Cerebellar nuclear complex (tissue), 1 donor: ENCODE measurements at places on chromosomes 3 and 15.

DNA sequence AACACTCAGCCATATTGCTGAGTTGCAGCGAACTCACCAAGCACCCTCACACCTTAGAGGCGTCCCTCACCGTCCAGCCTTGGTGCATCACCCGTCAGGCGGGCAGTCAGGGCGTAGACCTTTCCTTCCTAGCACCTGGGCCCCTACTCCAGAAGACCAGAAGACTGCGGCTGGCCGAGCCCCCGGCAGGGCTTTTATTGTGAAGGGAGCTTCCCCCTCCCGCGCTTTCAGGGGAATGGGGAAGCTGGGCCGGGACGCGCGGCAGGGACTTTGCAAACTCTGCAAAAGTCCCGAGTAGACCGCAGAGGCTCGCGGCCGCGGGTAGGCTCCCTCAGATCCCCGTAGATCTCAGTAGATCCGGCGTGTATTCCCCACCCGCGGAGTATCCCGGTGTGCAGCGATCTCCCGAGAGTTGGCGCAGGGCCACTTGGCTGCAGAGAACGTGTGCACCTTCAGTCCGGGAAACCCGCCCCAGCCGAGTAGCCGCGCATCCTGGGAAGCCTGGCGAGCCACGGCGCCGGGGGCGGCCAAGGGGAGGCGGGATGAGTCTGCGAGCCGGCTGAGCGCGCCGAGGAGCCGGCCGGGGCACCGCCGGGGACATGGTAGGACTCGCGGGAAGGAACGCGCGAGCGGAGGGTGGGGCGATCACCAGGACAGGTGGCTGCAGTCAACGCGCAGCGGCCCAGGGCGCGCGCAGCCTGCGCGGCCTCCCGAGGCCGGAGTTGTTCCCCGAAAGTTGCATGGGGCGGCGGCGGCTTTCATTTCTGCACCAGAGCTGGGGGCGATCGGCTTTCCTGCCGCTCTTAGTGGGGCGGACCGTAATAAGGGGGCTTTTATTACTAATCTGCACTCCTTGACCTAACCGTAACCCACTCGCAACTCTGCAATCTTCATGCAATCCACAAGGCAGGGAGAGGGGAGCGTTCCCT, at the start of gene GASK1A:
TSS of gene GASK1A (plus strand) at position 268 of the 929 bp plus-strand sequence. CDS start at position 600, 332 bp downstream.
- no peak for DNase-seq

GRCh38 chr3:103127098-103127630, 692.3 kb downstream of the ZPLD1 start:
- no peak for DNase-seq

- DNase-seq = no peak
Measured at GRCh38 chr3:100893590-100893989, 99.6 kb downstream of the ABI3BP start.

DNA sequence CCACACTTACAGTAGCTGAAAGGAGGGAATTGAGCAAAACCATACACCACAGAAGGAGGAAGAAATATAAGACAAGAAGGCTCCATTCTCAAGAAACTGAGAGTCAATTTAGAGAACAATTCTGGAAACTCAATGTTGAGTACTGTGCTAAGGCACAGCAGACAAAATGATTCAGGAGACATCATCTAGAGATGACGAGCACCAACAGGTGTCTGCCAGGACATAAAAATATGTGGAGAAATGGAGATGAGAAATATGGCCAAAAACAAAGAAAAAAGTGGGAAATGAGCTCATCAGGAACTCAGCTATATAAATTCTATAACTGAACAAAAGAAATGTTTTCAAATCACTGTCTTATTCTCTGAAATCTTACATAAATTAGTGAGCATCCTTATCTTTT, 343.7 kb downstream of the ERC2 start:
- no peak for DNase-seq

GRCh38 chr15:63110428-63111026, 11.1 kb upstream of the LACTB start:
- no peak for DNase-seq

DNA sequence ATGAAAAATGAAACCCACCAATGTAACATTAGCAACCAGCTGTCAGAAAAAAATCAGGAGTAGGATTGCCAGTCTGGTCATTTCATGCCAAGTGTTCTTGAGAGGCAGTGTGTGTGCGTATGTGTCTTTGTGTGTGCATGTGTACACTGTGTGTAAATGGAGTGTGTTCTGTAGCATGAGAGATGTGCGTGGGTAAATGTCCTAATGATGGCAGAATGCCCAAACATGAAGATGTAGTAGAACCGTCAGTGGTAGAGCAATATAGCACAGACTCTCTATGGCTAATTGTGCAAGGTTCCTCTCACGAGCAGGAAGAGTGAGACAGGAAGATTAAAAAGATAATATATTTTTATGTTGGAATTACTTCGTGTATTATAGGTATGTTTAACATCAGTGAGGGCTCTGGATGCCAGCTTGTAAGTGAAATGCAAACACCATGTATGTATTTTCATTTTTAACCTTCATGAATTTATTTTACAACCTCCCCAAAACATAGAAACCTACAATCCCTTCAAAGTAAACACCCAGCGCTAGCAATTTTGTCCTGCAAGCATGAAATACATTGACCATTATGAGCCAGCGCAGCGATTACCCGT, 1038.7 kb downstream of the IGSF11 start:
- no peak for DNase-seq

GRCh38 chr3:71585887-71586809, 2.6 kb upstream of the FOXP1 start:
- peak; percentile 12 for DNase-seq

DNA sequence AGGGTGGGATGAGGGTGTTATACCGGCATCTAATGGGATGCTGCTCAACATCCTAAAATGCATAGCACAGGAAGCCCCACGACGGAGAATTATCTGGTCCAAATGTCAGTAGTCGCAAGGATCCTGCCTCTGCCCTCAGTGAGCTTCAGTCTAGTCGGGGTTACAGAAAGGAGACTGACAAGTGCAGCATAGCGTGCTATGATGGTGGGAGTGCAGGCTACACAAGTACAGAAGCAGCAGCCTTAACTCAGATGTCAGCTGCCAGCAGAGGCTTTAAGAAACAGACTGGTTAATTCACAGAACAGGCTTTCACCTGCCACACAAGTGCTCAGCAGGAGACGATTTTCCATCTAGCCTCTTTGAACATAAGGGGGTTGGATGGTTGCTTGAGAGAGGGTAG, 6.9 kb downstream of the LRRN1 start:
- no peak for DNase-seq
